Endothelial cell of umbilical vein (primary cell): ENCODE measurements at places on chromosomes 6 and 20. TPM values are rescaled to one million over a fixed set of nuclear protein-coding genes. Genes with fewer than 3 reads are reported as not detected.

The RUNX2 gene
- total RNA-seq = 0.28 TPM in 1 of 2 replicates, not detected in the other

The PARD6B gene
- total RNA-seq = 0.07 TPM in 1 of 2 replicates, not detected in the other

The CYP39A1 gene
- not detected in 2 replicates for total RNA-seq

The FAM217A gene
- not detected in 2 replicates for total RNA-seq

The AAR2 gene
- total RNA-seq = 21.9 and 23.2 TPM in 2 replicates

The TSBP1 gene
- total RNA-seq = not detected in 2 replicates

The ELOVL2 gene
- total RNA-seq = not detected in 2 replicates

The MC3R gene
- total RNA-seq = not detected in 2 replicates

The PRIM2 gene
- total RNA-seq = 21.0 and 22.5 TPM in 2 replicates

The MROH8 gene
- total RNA-seq = 1.5 and 2.7 TPM in 2 replicates

The SLC12A5 gene
- total RNA-seq = 1.6 and 1.8 TPM in 2 replicates

The TBX18 gene
- total RNA-seq = 28.4 and 35.3 TPM in 2 replicates

The HLA-DMA gene
- total RNA-seq = 0.53 and 1.2 TPM in 2 replicates

GRCh38 chr6:165049362-165049761 is 260.0 kb downstream of the C6orf118 start:
- H3K4me1 ChIP-seq = no peaks in the 10 kb centered on the region
- no peaks in the 10 kb centered on the region for H3K27me3 ChIP-seq
- DNase-seq = no peak

DNA sequence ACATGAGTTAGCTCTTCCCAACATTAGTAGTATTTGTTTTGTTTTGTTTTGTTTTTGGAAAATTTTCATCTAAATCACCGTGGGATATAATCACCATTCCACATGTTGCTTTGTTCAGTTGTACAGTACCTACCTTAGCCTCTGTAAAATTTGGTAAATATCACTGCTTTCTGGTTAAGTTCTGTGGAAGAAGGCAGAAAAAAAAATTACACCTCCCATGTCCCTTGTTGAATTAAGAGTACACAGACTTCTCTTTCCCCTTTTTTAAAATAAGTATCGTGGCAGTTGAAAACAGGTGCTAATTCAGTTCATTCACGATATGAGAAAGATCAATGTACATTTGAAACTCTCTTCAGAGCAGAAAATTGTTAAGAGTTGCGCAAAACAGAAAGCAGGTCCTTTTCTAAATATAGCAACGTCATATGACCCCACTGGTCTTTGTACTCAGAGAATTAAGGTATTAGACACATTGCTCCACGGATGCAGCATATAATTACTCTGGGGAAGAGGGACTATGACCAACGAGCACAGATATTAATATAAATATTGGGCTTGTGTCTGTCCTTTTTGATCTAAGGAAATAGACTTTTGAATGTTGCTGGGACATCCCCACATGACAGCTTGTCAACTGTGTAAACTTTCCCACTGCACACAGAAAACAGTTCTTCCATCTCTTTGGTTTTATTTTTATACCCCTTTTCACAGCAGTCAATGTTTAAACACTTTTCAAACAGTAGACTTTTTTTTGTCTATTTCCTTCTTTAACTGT is 58.6 kb upstream of the ZNF217 start:
- H3K27ac ChIP-seq = no peak overlapping the region
- H3K36me3 ChIP-seq = no peaks in the 10 kb centered on the region
- no peak overlapping the region for H3K4me3 ChIP-seq
- DNase-seq = no peak
- H3K4me1 ChIP-seq = no peaks in the 10 kb centered on the region

- no peak overlapping the region for H3K27ac ChIP-seq
- no peak for DNase-seq
- no peak overlapping the region for H3K4me3 ChIP-seq
- no peaks in the 10 kb centered on the region for H3K27me3 ChIP-seq
- no peaks in the 10 kb centered on the region for H3K36me3 ChIP-seq
Measured at GRCh38 chr6:89618026-89618425, 20.5 kb downstream of the LYRM2 start.

DNA sequence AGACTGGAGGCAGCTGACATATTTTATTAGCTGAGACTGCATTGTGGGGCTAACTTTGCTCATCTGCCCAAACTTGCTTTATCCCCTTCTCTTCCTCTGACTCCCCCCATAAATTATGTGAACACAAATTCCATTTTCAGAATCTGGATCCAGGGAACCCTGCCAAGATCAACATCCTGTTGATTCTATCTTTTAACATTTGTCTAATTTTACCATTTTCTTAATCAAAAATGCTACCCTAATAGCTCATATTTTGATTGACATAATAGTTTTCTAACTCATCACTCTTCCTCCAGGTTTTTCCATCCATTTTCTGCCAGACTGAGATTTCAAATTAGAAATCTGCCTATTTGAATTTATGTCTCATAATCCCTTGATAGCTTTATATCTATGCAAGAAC is 184.7 kb upstream of the PRSS16 start:
- no peaks in the 10 kb centered on the region for H3K4me1 ChIP-seq
- no peak overlapping the region for H3K27ac ChIP-seq
- no peak for DNase-seq
- H3K27me3 ChIP-seq = peaks cover 3% of the 10 kb centered on the region
- no peak overlapping the region for H3K4me3 ChIP-seq

GRCh38 chr6:34120953-34121675 is 24.8 kb downstream of the GRM4 start:
- H3K27me3 ChIP-seq = no peaks in the 10 kb centered on the region
- DNase-seq = no peak
- no peak overlapping the region for H3K27ac ChIP-seq
- no peaks in the 10 kb centered on the region for H3K36me3 ChIP-seq

GRCh38 chr6:169159331-169159730 is 94.3 kb downstream of the THBS2 start:
- no peak for DNase-seq
- no peaks in the 10 kb centered on the region for H3K27me3 ChIP-seq
- no peak overlapping the region for H3K4me3 ChIP-seq
- H3K36me3 ChIP-seq = no peaks in the 10 kb centered on the region
- no peaks in the 10 kb centered on the region for H3K4me1 ChIP-seq
- no peak overlapping the region for H3K27ac ChIP-seq

GRCh38 chr6:1498491-1499113 is 109.2 kb downstream of the FOXF2 start:
- peaks cover 3% of the 10 kb centered on the region for H3K27me3 ChIP-seq
- no peak overlapping the region for H3K27ac ChIP-seq
- H3K4me3 ChIP-seq = no peak overlapping the region
- no peaks in the 10 kb centered on the region for H3K36me3 ChIP-seq
- DNase-seq = no peak
- no peaks in the 10 kb centered on the region for H3K4me1 ChIP-seq

DNA sequence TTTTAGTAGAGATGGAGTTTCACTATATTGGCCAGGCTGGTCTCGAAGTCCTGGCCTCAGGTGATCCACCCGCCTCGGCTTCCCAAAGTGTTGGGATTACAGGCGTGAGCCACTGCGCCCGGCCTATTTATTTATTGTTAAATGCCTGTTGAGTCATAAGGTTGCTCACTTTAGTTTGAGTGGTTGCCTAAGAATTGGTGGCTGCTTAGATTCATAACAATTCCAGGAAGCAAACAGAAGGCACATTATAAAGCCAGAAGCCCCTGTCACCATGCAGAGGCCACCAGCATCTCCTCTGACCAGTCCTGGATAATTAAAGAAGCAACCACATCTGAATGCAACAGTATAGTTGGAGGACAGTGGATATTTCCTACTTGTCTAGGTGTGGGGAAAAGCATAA is 24.0 kb upstream of the ARMH2 start:
- no peaks in the 10 kb centered on the region for H3K4me1 ChIP-seq
- no peaks in the 10 kb centered on the region for H3K36me3 ChIP-seq
- no peaks in the 10 kb centered on the region for H3K27me3 ChIP-seq

- H3K36me3 ChIP-seq = no peaks in the 10 kb centered on the region
- no peaks in the 10 kb centered on the region for H3K27me3 ChIP-seq
- H3K4me1 ChIP-seq = no peaks in the 10 kb centered on the region
- H3K4me3 ChIP-seq = no peak overlapping the region
- no peak for DNase-seq
Measured at GRCh38 chr6:111192911-111193555, 105.7 kb downstream of the SLC16A10 start.

- H3K4me1 ChIP-seq = peaks cover 4% of the 10 kb centered on the region
- no peak overlapping the region for H3K4me3 ChIP-seq
- H3K36me3 ChIP-seq = peaks cover 12% of the 10 kb centered on the region
- H3K27me3 ChIP-seq = no peaks in the 10 kb centered on the region
- DNase-seq = no peak
- H3K27ac ChIP-seq = no peak overlapping the region
Measured at GRCh38 chr6:47234266-47234933, 75.3 kb downstream of the TNFRSF21 start.

DNA sequence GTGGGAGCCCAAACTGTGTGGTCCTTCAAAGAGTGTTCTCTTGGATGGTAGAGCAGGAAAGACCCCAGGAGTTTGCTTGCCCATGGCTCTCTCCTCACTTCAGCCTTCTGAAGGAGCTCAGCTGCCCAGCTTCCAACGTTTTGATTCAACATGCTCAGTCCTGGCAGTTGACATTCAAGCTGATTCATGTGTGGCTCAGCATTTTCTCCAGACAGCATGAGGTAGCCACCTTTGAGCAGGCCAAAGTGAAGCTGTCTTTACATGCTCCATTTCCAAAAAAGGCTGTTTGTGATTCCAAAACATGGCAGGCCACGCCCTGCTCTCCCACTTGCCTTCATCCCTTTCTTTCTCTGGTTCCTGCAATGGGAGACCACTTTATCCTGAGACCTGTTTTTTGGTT is 280.2 kb downstream of the TBC1D7 start:
- no peaks in the 10 kb centered on the region for H3K4me1 ChIP-seq
- H3K27me3 ChIP-seq = no peaks in the 10 kb centered on the region
- no peaks in the 10 kb centered on the region for H3K36me3 ChIP-seq
- no peak overlapping the region for H3K4me3 ChIP-seq

DNA sequence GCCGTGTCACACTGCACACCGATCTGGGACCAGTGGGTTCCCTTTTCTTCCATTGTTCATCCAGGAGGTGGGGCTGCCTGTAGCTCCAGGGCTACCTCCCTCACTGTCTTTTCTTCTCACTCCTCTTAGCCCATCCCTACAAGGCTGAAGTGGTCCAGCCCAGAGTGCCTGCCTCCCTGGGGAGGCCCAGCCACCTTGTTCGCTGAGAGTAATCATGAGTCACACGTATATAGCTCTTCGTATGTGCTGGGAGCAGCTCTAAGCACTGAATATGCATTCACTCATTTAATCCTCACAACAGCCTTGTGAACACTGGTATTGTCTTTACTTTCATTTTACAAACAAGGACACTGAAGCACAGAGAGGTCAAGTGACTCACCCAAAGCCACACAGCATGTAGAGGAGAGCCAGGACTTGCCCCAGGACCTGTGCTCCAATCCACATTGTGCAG is 14.7 kb upstream of the CCDC167 start:
- no peaks in the 10 kb centered on the region for H3K4me1 ChIP-seq
- H3K4me3 ChIP-seq = no peak overlapping the region
- no peak for DNase-seq
- no peaks in the 10 kb centered on the region for H3K36me3 ChIP-seq

- no peak overlapping the region for H3K27ac ChIP-seq
- no peak for DNase-seq
- no peaks in the 10 kb centered on the region for H3K36me3 ChIP-seq
- peaks cover 18% of the 10 kb centered on the region for H3K27me3 ChIP-seq
- H3K4me1 ChIP-seq = no peaks in the 10 kb centered on the region
Measured at GRCh38 chr20:51286758-51287157, 255.8 kb downstream of the NFATC2 start.

DNA sequence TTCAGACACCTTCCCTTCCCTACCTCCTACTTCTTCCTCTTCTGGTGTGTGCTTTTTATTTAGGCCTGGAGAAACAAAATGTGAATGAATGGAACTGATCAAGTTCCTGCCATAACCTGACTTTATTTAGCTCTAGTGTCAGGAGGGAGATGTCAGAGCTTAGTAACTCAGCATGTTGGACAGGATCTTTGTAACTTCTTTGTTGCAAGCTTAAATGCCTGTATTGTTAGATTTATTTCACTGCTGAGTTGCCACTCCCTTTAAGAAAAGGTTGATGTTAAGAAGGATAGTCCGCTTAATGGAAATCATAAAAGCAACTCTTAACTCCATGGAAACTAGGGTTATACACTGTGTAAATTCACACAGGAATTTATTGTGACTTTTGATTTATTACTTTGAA is 2.2 kb downstream of the FAM120B start:
- no peak overlapping the region for H3K27ac ChIP-seq
- peaks cover 11% of the 10 kb centered on the region for H3K4me1 ChIP-seq
- H3K4me3 ChIP-seq = no peak overlapping the region
- DNase-seq = no peak
- no peaks in the 10 kb centered on the region for H3K36me3 ChIP-seq

GRCh38 chr6:14824060-14824459 is 421.8 kb upstream of the JARID2 start:
- DNase-seq = no peak
- H3K36me3 ChIP-seq = no peaks in the 10 kb centered on the region
- H3K4me1 ChIP-seq = no peaks in the 10 kb centered on the region

- no peak overlapping the region for H3K27ac ChIP-seq
- H3K4me3 ChIP-seq = no peak overlapping the region
- H3K4me1 ChIP-seq = peaks cover 20% of the 10 kb centered on the region
- DNase-seq = no peak
- H3K27me3 ChIP-seq = no peaks in the 10 kb centered on the region
Measured at GRCh38 chr6:147207351-147207750, 3.1 kb downstream of the STXBP5 start.

GRCh38 chr6:43668151-43669028 is 19.2 kb downstream of the MRPS18A start:
- peaks cover 2% of the 10 kb centered on the region for H3K36me3 ChIP-seq
- H3K4me1 ChIP-seq = peaks cover 5% of the 10 kb centered on the region
- H3K27me3 ChIP-seq = no peaks in the 10 kb centered on the region
- no peak overlapping the region for H3K4me3 ChIP-seq
- H3K27ac ChIP-seq = no peak overlapping the region

GRCh38 chr20:42895020-42895419 is 294.7 kb downstream of the PTPRT start:
- H3K36me3 ChIP-seq = no peaks in the 10 kb centered on the region
- H3K27me3 ChIP-seq = no peaks in the 10 kb centered on the region
- DNase-seq = no peak
- H3K4me1 ChIP-seq = no peaks in the 10 kb centered on the region
- H3K4me3 ChIP-seq = no peak overlapping the region
- no peak overlapping the region for H3K27ac ChIP-seq

- H3K36me3 ChIP-seq = no peaks in the 10 kb centered on the region
- H3K4me1 ChIP-seq = peaks cover 36% of the 10 kb centered on the region
- no peaks in the 10 kb centered on the region for H3K27me3 ChIP-seq
- DNase-seq = no peak
- no peak overlapping the region for H3K4me3 ChIP-seq
- H3K27ac ChIP-seq = no peak overlapping the region
Measured at GRCh38 chr6:110098511-110099116, 80.9 kb downstream of the WASF1 start.

DNA sequence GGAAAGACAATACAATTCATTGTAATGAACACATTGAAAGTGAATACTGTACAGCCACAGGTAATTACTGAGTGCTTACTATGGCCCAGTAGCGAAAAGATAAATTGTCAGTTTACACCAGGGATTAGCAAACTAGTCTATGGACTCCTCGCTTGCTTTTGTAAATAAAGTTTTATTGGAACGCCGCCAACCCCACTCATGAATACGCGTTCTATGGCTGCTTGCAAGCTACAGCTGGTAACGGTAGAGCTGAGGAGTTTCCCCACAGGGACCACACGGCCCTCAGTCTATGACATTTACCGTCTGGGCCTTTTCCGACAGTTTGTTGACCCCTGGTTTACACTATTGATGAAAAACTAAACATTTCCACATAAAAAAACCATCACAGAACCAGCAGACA is 24.2 kb downstream of the LAMA5 start:
- no peak overlapping the region for H3K4me3 ChIP-seq
- H3K4me1 ChIP-seq = no peaks in the 10 kb centered on the region
- H3K27ac ChIP-seq = no peak overlapping the region
- no peak for DNase-seq
- H3K27me3 ChIP-seq = no peaks in the 10 kb centered on the region
- peaks cover 24% of the 10 kb centered on the region for H3K36me3 ChIP-seq

GRCh38 chr6:129402244-129402643 is 307.7 kb downstream of the ARHGAP18 start:
- H3K4me3 ChIP-seq = no peak overlapping the region
- no peaks in the 10 kb centered on the region for H3K4me1 ChIP-seq
- peaks cover 4% of the 10 kb centered on the region for H3K27me3 ChIP-seq
- no peaks in the 10 kb centered on the region for H3K36me3 ChIP-seq
